ENCODE measurements at places on chromosomes 5 and 9.

GRCh38 chr9:120152295-120152694, 427.7 kb downstream of the CDK5RAP2 start:
- DNase-seq, result no peak

GRCh38 chr5:15650266-15650665, 150.3 kb downstream of the FBXL7 start:
- DNase-seq, result no peak

DNA sequence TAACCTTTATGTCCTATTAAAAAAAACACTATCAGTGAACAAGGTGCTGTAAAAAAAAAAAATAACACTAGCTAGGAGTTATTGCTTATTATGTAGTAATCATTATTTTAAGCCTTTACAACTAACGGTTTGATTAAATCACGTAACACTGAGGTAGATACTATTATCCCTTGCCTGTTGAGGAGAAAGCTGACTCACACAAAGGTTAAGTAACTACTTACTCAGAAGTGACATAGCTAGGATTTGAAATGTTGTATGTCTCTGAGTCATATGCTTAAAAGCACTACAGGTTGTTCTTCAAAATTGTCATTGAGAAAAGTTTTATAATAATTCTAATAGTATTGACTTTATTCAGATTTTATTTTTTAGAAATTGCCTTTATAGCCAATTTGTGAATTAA, 8.8 kb downstream of the TENT2 start:
- no peak for DNase-seq

DNA sequence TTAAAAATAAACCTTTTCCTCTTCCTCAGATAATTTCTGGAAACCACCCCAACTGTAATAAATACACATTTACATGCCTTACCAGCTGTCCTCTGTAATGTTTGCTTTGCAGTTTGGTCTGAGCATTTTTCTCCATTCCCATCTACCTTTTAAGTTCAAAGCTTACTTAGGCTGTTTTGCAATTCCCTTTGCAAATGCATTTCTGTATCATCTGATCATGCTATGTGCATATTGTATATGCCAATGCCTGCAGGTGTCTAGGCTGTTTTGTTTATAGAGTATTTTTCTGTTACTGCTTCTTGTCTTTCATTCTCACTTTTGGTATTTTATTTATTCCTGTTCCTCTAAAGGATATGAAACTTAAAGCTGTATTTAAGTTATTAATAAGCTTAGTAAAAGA, 86.3 kb downstream of the SLC44A1 start:
- no peak for DNase-seq

GRCh38 chr9:18379073-18379811, 94.7 kb upstream of the ADAMTSL1 start:
- no peak for DNase-seq

DNA sequence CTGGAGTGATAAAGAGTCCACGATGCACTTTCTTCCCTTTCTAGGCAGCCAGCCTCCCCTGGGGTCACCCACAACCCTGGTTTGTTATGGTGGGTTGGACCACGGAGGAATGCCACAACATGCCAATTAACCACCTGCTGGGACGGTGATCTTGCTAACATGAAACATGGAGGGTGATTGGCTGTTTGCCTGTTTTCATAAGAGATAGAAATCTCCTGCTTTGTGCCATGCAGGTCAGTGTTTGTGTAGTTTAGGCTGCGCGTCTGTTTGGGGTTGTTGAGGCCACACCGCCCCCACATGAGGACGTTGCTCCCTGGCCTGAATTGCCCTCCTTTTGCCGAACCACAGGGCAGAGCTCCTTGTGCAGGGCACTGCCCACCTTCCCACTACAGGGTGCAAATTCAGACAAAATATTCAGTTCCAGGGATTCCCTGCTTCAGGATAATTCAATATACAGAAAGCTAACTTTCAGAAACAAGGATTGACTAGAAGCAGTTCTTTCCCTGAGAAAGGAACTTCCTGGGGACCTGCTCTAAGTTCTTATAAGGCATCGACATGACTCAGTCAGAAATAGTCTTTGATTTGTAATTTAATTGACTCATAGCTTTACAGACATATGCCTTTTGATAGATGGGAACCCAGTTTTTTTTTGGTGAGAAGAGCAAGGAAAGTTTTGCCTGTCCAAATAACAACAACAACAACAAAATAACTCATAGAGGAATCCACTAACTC, 427.6 kb downstream of the GADD45G start:
- DNase-seq, result no peak

DNA sequence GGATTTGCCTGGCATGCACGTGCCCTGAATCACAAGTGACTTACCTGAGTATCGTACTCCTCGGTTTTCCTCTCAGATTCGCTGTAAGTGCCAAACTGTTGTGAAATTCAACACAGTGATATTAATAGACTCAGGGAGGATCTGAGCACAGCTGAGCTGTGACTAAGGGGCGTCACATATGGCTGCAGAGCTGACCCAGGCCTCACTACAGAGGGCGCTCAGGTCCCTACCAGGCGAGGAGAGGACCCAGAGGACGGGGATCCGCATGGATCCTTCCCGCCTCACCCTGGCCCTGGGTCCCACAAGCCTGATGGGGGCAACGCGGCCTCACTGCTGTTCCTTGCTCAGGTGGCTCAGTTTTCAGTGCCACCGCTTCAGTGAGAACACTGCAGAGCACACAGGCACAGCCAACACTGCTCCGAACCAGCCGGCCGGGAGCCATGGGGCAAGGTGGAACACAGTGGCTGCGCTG, 20.1 kb downstream of the CLPTM1L start:
- no peak for DNase-seq

- no peak for DNase-seq
Observed at GRCh38 chr9:87504938-87505337, 7.3 kb downstream of the DAPK1 start.

DNA sequence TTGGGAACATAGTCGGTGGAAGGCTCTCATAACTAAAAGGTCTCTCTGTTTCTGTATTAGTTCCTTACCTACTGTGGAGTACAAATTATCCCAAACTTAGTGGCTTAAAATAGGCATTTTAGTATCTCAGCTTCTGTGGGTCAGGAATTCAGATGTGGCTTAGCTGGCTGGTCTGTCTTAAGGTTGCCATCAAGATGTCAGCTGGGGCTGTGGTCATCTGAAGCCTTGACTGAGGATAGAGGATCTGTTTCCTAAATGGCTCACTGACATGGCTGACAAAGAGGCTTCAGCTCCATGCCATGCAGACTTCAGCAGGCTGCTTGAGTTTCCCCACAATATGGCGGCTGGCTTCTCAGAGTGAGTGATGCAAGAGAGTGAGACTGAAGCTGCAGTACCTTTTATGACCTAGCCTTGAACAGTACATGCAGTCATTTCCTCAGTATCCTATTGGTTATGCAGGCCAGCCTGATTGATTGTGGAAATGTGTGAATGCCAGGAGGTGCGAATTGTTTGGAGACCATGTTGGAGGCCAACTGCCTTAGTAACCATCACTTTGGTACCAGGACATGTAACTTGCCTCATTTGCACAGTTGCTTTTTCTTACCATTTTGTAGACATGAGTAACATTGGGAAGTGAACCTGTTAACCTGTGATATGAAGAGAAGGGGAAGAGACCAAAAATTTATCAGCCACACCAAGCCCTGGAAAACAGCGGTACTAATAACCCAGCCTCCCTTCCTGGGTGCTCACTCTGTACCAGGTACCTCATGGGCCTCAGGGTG, 152.8 kb upstream of the IER5L start:
- no peak for DNase-seq

DNA sequence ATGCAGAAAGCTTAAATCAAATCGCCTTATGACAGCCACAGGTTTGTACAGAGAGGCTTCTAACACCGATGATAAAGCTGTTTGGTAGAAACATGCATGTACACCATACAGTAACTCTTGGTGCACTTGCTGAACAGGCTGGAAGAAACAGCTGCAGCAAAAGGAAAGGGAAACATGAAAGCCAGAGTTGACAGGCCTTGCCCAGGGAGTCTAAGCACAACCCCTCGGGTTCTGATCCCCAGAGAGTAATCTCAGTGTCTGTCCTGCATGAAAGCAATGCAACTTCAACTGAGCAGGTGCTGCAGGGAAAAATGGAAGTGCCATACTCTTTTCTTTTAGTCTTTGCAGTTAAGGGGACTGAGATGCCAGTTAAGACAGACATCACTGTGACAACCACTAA, 419.9 kb downstream of the BNC2 start:
- DNase-seq, result no peak

GRCh38 chr9:76255781-76256455, 138.3 kb downstream of the RFK start:
- no peak for DNase-seq

DNA sequence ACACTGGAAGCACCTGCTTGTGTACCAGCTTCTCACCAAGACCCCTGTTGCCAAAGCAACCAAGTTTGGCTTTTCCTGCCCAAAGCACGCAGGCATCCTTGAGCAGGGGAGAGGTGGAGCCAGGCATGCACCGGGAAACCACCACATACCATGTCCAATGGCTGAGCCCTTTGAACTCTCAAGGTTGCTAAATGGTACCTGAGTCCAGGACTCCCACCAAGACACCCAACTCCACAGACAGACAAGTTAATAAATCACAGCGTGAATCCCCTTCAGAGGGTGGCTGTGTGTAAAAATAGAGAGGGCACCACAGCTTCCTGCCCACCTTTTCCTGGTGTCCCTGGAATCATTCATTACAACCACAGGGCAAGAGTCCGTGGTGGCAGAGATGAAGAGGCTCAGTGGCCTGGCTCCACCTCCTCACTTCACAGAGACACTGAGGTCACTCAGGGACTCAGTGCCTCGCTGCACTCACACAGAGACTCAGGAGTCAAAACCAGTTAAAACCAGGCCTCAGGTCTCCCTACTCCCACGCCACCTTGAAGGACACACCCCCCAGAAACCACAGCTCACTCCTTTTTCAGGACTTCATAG, 143.7 kb downstream of the C5orf15 start:
- peak; percentile 73 for DNase-seq

- no peak for DNase-seq
Observed at GRCh38 chr5:80348171-80348570, 28.4 kb downstream of the SPZ1 start.

DNA sequence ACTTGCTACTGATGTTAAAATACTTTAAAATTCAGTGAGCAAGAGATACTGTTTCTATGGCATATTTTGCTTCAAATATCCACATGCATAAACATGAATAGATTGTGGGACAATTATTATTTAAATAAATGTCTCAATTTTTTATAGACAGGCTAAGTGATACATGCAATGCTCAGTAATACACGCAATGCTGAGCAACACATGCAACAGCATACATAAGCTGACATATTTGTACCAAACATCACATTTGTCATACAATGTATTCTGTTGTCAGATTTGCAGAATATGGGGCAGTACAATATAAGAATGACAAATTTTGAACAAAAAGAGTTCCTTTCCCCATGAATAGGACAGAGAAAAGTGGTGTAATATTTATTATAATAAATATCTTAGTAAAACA, 155.5 kb downstream of the PDE4D start:
- DNase-seq, result no peak

- DNase-seq, result no peak
Observed at GRCh38 chr5:129099184-129099569, 4.6 kb downstream of the ISOC1 start.

DNA sequence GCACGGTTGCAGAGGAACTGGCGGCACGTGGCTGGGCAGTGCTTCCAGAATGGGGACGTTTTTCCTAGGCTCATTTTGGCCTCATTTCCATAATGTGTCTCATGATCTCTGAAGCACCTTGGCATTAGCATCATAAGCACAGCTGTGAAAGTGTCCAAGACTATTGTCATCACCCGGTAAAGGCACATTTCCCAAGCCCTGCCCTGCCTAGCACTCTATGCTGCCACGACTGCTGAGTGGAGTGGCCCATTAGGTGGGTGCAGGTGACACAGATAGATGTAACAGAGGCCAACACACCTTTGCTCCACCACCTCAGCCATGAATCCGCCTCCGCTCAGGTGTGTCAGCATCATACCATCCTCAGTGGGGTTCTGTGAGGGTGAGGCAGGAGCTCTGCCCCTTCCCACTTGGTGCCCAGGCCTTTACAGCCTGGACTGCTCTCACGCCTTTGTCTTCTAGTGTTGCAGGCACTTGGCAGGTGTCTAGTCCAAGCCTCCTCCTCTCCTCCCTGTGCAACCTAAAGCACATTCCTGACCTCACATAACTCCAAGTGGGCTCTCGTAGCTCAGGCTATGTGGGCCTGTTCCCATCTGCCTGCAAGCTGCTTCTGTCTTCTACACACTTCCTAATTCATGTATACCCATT, 213.0 kb downstream of the FSTL4 start:
- no peak for DNase-seq

- DNase-seq, result no peak
Observed at GRCh38 chr9:89621031-89621430, 16.2 kb downstream of the GADD45G start.

- DNase-seq, result no peak
Observed at GRCh38 chr9:69743930-69744329, 15.9 kb downstream of the PTAR1 start.

DNA sequence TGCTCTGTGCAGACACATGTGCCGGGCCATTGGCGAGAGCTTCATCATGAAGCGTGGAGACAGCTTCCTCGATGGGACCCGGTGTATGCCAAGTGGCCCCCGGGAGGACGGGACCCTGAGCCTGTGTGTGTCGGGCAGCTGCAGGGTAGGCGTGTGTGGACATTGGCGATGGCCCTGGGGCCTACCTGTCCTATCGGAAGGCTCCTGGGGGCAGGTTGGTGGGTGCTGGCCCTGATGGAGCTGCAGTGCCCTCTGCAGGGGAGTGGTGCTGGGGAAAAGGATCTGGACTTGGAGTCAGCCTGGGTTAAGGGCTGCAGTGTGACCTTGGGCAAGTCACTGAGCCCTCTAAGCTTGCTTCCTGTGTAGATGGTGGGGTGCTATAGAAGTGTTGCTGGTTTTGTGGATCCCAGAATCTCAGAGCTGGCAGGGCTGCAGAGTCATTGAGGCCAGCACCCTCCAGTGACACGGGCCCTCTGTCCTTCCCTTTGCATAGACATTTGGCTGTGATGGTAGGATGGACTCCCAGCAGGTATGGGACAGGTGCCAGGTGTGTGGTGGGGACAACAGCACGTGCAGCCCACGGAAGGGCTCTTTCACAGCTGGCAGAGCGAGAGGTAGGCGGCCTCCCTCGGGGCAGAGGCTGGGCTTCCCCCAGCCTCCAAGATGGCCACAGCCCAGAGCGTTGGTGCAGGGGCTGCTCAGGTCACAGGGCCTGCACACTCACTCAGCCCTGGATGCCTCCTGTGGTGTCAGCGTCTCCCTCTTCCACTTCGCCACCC, 15.8 kb downstream of the ADAMTS13 start:
- DNase-seq, result no peak

DNA sequence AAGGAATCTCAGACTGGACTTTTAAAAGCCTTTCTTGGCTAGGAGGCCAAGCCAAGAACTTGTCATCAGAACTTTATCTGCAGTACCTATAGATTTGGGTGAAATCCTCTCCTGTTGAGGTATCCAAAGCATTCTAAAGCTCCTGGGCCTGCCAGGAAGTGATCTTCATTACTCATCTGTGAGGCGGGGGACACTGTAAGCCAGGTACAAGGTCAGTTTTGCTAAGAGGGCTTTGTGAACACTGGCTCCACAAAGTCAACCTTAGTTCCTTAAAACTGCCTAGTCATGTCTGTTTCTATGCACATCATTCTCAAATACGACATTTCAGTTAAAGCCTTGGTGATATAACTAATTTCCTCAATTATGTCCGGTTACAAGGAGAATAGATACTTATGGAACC, 236.7 kb downstream of the PIK3R1 start:
- no peak for DNase-seq

Measured in NCI-H2029 (cell line).